ENCODE measurements at places on chromosomes 4 and X.
A peak's percentile ranks its signal among the peaks of the same experiment; 100 is the strongest.

- peak; percentile 91 for DNase-seq
Measured at GRCh38 chrX:12950851-12951594, 23.9 kb upstream of the TMSB4X start.

DNA sequence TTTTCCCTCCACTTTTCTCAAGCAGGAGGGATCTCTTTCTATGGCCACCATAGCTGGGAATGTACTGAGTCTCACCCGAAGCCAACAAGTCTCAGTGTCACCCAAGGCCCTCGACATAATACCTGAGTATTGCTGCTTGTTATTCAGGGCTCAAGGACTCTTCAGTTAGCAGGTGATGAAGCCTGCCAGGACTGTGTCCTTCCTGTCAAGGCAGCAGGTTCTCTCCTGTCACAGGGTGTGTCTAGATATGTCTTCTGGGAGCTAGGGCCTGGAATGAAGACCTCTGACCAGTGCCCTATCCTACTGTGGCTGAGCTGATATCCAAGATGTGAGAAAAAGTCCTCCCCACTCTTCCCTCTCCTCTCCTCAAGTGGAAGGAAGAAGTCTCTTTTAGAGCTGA is 391.0 kb upstream of the DIPK2B start:
- no peak for DNase-seq

DNA sequence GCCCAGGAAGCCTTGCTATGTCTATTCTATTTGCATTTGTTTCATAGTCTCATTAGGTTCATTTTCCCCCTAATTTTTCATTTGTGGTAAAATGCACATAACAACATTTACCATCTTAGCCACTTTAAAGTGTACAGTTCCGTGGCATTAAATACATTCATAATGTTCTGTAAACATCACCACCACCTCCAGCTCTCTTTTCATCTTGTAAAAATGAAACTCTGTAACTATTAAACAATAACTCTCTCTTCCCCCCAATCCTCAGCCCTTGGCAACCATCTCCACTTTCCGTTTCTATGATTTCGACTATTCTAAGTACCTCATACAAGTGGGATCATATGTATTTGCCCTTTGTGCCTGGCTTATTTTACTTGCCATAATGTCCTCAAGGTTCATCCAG is 19.9 kb downstream of the ARHGEF38 start:
- no peak for DNase-seq

DNA sequence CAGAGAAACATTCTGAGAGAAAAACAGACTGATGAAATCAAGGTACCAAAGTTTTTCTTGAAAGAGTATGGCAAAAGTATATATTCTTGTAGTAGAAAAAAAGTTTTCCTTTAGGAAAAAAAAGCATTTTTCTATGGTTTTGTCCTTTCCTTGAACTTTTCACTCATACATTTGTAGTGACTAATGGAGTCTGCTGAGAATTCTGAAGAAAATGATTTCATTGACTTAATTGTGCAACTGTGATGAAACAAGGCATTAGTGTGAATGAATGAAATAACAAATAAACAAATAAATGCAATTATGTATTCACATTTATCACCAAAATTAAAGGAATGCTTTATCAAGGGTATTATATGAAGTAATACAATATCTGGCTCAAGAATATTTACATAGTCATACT is 5.7 kb downstream of the CSN1S1 start:
- no peak for DNase-seq

DNA sequence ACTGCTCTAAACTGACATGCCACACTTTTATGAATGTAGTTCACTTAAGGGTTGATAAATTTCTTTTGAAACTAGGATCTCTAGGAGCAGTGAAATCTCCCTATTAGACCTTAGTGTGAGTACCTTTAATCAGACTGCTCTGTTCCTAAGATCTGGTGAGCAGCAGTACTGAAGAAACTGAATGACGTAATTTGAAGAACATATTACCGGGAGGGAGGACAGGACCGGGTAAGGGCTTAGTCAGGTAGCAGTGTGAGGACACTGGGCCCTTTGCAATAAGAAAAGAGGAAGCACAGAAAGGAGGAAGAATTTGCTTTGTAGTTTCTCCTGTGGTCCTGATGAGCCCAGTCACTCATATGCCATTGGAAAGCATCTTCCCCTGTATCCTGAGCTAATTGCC is 255.2 kb downstream of the THOC2 start:
- peak; percentile 8 for DNase-seq

DNA sequence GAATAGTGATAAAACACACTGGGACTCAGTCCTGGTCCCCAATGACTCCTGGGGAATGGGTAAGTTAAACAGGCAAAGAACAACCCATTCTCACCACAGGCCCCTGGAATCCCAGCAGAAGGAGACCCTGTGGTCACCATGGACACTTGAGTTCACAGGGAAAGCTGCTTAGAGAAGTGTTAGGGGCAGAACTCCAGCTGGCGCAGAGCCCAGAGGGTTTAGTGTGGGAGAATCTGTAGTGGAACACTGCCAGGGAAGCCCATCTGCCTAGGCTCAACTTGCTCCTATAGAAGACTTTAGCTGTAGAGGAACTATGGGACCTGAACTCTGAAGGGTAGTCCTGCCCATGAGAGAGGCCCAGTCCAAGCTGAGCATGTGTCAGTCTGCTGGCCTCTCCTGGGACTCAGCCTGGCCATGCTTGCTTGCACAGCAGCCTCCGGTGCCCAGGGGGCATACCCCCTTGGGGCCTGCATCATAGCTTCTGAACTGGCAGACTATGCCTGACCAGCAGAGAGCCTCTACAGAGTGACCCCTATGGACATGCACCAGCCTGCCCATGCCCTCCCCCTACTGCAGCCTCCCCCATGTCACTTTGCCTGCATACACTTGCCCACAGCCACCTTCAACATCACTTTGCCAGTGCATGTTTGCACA is 343.5 kb downstream of the IDS start:
- no peak for DNase-seq

DNA sequence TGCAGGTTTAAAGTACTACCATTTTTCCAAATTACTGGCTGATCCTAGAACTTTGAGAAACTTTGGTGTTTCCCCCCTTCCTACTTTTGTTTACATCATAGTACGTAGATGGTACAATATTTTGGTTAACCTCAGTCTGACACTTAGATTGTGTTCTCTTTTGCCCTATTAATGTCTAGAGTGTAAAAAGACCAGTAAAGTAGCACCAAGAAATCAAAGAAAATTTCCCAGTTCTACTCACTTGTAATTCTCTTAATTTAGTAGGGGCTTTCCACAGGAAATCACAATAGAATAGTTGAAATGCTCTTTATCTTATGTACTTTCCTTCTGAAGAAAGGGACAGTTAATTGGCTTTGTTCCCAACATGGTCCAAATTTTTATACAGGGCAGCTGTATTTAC is 51.6 kb downstream of the NFKB1 start:
- no peak for DNase-seq
